ENCODE measurements at places on chromosomes 6 and 20.

DNA sequence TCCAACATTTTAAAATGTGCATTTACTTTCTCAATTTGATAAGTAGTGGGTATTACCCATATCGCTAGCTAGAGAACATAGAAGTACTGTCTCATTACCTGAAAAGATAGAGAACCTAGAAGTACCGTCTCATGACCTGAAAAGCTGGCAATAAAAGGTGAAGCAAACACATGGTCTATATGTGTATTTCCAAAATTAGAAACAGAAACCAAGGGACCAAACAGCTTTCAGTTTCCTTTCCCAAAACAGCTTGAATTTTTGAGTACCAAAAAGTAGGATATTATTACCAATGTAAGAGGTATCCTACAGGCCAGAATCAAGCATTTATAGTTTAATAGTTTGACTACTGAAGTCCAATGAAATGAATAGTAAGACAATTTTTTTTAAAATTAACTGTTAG lies 77.2 kb downstream of the KIF13A start:
- no peak for DNase-seq

DNA sequence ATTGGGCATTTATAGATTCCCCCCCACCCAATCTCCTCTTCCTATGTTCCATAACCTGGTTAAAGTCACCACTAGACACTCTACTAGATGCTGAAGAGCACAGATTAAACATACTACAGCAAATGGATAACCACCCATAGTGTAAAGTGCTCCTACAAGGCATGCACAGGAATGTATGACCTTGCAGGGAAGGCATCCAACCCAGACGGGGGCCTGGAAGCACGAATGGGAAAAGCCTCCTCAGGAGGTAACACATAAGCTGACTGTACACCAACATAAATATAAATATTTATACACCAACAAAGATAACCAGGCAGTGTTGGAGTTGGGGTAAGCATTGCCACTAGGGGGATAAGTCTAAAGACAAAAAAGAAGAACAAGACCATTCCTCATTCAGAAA lies 691.7 kb downstream of the GRIK2 start:
- DNase-seq, result no peak

DNA sequence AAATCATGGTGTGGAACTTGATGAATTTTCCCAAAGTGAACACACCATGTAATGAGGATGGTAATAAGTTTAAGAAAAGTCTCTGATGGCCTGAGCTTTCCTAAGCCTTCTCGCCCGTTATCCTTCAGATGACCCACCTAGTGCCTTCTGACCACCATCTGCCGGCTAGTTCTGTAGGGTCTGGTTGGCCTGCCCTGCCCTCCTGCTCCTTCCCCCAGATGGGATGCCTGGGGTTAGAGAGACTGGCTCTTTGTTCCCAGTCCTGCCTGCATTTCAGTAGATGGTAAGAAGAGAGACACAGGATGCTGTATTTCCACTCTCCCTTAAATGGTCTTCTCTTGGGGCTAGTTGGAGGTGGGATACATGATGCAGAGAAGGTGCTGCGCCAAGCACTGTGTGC lies 43.0 kb downstream of the TIAM2 start:
- DNase-seq, result no peak

- DNase-seq, result no peak
Observed at GRCh38 chr6:128363020-128363813, 157.2 kb downstream of the PTPRK start.

DNA sequence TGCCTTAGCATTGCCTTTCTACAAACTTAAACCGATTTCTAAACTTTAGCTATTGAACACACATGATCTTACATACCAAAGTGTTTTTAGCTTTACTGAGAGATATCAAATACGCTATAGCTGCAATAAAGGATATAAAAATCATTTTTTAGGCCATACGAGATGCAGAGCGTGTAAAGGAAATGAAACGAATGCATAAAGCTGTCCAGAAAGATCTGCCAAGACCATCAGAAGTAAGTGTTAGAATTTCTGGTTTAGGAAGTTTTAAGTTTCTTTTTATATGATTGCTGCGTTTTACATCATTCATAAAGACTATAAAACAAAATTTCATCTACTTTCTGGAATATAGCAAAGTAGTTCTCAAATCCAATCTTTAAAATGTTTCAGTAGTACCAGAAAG lies 38.4 kb downstream of the CDC5L start:
- no peak for DNase-seq

Measured in stimulated activated naive CD4-positive, alpha-beta T cell (primary cell).